Putamen (tissue), 1 donor: ENCODE measurements at places on chromosomes 11 and 22.

DNA sequence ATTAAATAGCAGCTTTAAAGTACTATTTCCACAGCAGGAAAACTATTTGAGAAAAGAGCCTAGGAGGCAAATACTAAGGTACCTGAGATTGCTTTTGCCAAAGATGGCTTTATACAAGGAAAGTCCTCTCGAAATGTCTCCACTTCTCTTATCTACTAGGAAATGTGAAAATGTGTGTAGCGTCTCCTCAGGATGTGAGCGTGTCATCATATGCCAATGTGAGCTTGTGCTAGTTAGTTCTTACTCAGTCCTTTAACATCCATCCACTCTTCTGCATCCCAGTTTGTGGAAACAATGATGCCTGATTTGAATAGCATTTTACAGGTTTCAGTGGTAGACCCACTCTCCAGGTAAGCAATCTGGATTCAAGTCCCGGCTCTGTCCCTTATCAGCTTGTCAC, 421.0 kb downstream of the DYNC2H1 start:
- DNase-seq: no peak

- DNase-seq: no peak
Observed at GRCh38 chr11:86923999-86924766, 31.0 kb downstream of the FZD4 start.

GRCh38 chr11:10497371-10498021, 42.4 kb downstream of the AMPD3 start:
- DNase-seq: no peak

- no peak for DNase-seq
Observed at GRCh38 chr11:46001448-46001914, 79.0 kb downstream of the LARGE2 start.
